Activated CD8-positive, alpha-beta T cell treated with anti-CD3 and anti-CD28 coated beads for 36 hours (primary cell): ENCODE measurements at places on chromosomes 5 and 9. TPM values are rescaled to one million over a fixed set of nuclear protein-coding genes. Genes with fewer than 3 reads are reported as not detected.

CKS2 gene
- total RNA-seq: 221 TPM

MORN5 gene
- not detected for total RNA-seq

TAL2 gene
- not detected for total RNA-seq

TSSK1B gene
- not detected for total RNA-seq

OLFM1 gene
- total RNA-seq: not detected

SHC3 gene
- not detected for total RNA-seq

GRPEL2 gene
- 31.0 TPM for total RNA-seq

SLC4A9 gene
- total RNA-seq: 0.36 TPM

PCDHA11 gene
- not detected for total RNA-seq

TICAM2 gene
- total RNA-seq: 0.96 TPM

JAK2 gene
- 28.4 TPM for total RNA-seq

RGS3 gene
- total RNA-seq: 51.5 TPM

SOX30 gene
- total RNA-seq: 0.16 TPM

EDIL3 gene
- total RNA-seq: not detected

AIF1L gene
- 1.9 TPM for total RNA-seq

HMCN2 gene
- not detected for total RNA-seq
